ENCODE measurements at places on chromosomes 3 and 15.

DNA sequence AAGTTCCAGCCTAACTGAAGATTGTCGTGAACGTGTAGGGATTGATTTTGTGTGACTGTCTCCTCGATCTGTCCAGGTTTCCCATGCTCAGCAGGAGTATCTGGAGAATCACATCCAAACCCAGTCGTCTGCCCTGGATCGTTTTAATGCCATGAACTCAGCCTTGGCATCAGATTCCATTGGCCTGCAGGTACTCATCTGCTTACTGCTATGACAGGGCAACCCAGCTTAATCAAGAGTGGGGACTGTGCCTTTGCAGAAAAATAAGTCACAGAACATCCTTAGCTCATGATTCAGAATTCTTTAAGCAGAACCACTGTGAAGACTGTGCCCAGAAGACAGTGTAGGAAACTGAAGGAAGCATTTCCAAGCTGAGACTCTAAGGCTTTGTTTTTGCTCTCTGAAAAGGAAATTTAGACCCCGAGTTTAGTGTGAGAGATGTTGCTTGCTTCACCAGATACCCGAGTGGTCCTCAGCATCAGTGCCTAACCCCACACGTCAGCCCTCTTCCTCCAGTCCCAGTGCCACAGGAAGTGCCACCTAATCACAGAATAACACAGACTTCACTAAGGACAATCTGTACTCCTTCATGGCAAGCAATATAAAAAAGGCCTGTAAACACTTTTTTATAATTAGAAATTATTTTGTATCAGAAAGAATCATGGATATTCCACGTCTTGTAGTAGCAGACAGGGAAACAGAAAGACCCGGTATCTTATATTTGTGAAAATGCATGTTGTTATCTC lies 34.2 kb downstream of the MYZAP start:
- DNase-seq, result no peak

DNA sequence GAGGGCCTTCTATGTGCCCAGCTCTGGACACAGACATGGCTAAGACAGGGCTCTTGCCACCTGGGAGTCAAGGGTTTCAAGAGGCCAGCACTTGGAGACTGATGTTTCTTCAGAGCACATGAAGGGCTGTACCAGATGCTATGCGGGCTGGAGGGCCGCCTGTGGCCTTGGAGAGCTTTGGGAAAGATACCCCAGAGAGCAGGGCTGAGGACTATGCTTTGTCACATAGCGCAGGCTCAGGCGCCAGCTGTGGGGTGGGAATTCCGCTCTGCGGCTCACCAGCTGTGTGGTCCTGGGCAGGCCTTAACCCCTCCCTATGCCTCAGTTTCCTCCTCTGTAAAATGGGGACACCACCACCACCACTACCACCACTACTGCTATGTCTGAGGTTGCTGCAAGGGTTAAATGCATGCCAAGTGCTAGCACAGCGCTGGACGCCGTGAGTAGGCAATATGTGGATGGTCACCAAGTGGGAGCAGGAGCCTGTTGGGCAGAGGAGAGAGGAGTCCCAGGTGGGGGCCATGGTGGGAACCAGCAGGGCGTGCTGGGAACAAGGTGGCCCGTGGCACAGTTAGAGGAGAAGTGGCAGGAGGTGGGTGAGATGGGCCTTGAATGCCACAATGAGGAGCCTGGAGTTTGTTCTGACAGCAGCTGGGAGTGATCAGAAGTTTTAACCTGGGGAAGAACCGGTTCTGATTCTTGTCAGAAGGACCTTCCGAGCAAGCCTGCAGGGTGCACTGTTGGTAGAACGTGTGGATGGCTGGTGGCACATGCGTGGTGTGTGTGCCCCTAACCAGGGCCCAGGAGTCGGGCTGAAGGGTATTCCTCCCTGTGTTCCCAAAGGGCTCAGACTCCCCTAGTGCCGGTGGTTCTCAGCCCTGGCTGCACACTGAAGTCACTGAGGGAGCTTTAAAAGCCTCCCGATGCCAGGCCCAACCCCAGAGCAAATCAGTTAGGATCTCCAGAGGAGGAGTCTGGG lies 41.7 kb downstream of the FEM1B start:
- no peak for DNase-seq

DNA sequence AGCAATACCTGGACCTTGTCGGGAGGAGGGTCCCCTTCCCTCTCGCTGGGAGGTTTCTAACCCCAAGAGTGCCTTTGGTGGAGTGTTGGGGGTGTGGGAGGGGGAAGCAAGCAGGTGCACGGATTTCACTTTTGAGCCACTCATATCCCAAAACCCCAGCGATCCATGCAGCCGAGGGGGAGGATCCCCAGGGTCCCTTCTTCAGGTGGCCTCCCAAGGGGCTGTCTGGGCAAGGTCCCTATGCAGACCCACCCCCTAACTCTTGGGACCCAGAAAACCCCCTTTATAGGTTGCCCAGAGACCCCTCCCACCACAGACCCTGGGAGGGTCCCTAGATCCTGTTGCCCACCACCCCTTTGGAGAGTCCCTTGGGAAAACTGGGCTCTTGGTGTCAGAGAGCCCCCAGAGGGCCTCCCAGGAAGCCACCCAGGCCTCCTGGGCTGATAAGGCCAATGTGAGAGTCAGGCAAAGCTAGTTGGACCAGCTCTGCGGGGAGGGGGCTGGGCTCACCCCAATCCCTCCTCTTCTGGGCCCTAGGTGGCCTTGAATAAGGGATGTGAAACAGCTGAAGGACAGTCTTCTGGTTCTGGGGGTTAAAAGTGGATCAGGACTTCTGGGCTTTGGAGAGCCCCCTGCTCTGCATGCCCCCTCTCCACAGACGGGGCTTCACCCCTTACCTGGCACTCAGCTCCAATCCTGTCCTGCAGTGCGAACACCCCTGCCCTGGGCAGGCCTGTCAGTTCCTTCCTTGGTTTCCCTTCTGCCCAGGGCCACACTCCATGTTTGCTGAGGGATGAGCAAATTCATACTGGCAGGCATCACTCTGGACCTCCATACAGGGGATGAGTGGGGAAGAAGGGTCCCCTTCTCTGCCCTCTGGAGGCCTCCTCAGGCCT lies 932 bp upstream of the PLCD1 start:
- no peak for DNase-seq

DNA sequence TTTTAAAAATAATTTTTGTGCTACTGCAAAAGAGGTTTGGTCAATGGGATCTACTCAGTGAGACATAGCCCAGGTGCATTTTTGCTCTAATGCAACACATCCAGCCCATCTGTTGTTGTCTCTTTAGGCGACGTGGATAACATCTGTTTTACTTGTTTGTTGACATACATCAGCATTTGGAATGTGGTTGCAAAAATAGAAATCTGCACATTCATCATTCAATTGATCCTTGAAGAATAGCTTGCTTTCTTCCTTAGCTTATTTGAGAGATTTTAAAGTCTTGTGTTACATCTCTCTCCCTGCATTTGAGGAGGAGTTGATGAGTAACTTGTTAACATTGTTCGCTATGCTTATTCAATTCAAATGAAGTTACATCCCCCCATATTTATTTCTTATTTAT lies 1202.3 kb downstream of the NSUN3 start:
- DNase-seq, result no peak

- no peak for DNase-seq
Measured at GRCh38 chr3:192068464-192069254, 607.7 kb downstream of the PYDC2 start.

DNA sequence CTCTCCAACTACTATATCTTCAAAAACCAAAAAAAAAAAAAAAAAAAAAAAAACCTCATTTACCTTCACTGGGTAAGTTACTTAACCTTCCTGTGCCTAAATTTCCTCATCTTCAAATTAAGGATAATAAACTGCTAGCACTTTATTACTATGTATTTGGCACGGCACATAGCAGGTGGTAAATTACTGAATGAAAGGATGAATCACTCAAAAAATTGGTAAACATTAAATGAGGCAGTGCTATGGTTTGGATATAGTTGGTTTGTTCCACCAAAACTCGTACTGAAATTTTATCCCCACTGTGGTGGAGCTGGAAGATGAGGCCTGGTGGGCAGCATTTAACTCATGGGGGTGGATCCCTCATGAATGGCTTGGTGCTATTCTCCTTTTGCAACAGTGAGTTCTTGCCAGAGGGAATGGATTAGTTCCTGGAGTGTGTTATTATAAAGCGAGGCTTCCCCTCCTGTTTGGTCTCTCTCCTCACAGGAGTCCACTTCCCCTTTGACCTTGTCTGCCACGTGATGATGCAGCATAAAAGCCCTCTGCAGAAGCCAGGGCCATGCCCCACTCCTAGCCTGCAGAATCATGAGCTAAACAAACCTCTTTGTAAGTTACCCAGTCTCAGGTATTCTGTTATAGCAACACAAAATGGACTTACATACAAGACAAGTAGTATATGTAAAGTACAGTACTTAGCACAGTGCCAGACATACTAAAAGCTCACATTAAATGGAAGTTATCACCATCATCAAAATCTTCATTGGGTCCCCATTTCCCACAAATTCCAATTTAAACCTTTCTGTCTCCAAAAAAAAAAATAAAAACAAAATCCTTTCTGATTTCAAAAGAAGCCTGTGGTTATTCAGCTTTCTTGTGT lies 20.6 kb downstream of the DCUN1D1 start:
- DNase-seq, result peak; percentile 27

All from suppressor macrophage treated with lipopolysaccharide for 4 hours (primary cell).